ENCODE measurements at places on chromosomes 5 and 9.

GRCh38 chr5:53515988-53516387 lies 35.6 kb downstream of the FST start:
- DNase-seq, result no peak

DNA sequence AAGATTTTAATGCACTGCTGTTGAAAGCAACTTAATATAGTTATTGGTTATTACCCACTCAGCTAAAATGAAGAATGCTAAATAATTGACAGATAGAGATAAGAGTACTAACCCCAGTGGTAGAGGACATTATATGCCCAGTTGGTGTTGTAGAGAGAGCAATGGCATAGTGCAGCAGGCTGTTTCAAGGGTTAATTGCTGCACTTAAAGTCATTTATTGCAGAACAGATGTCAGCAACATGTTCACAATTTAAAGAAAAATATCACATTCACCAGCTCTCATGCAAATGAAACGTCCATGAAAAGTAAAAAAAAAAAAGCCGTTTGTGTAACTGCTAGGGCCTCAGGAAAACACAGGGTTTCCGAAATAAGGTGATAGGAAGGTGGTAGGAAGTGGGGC lies 254.6 kb downstream of the MTRR start:
- DNase-seq, result no peak

- peak; percentile 44 for DNase-seq
These were observed 6.2 kb upstream of the CKS2 start for GRCh38 chr9:89304834-89305188.

DNA sequence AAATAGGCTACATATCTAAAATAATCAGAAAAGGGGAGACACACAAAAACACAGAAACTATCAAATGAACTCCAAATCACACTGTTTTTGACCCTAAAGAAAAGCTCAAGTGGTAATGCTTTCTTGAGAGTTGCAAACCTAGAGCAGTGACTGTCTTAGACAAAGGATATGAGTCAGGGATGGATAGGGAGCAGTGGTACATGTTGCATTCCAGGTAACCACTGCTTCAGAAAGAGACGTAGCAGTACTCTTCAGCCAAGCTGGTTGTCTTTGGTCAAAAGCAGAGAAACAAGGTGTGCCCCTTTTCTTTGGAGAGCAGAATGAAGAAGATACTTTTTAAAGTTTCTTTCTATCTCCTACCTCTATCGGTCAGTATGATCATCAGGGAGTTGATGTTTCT lies 1003.6 kb downstream of the CDH9 start:
- no peak for DNase-seq

GRCh38 chr5:118923295-118924005 lies 64.9 kb downstream of the DTWD2 start:
- DNase-seq, result no peak

- DNase-seq, result no peak
These were observed 1.2 kb downstream of the RPS14 start for GRCh38 chr5:150448334-150448733.

DNA sequence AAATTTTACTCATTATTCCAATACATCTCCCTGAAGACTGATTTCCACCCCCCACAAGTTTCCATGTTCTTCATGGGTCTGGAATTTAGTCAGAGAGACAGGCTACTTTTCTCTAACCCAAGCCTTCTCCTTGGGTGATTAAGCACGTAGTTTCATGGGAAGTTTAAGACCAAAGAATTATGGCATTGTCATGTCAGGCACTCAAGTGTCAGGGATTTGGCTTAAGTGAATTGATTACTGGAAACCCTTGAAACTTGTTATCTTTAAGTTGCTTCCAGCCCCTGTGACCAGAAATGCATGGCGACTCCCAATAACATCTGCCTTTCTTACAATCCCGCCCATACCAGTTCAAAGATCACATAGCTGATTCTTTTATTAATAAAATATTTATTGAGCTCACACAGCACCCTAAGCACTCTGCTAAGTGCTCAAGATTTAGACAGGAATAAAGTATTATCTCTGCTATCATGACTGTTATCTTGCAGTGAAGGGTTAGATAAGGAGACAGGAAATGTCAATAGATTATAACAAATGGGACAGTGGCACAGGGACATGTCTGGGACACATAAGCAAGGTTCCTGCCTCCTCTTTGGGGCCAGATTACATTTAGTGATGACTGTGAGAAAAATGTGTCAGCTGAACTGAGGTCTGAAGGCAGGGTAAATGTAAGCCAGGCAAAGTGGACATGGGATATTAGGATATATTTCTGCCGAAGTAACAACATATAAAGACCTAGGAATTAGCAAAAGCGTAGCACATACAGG lies 241.2 kb upstream of the TNC start:
- DNase-seq, result no peak

DNA sequence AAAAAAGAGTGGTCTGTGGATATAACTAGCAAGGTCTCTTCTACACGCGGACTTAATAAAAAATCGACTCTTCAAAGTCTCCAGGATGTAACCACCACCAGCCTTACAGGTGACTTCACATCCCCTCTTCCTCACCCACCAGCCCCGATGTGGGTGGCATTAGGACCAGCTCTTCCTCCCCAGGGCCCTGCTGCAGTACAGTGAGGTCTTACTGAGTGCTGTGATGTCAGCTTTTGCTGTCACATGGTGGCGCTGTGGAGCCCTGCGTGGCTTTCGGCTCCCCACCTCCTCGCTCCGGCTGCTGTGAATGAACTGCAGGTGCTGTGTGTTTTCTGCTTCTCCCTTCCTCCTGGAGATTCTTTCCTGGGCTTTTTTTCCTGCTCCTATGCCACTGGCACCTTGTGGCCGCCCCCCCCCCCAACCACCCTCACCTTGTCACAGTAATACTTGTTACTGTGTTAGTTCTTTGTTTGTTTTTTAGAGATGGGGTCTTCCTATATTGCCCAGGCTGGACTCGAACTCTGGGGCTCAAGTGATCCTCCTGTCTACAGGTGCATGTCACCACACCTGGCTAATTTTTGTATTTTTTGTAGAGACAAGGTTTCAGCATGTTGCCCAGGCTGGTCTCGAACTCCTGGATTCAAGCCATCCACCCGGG lies 15.8 kb upstream of the RAPGEF1 start:
- DNase-seq, result peak; percentile 85

DNA sequence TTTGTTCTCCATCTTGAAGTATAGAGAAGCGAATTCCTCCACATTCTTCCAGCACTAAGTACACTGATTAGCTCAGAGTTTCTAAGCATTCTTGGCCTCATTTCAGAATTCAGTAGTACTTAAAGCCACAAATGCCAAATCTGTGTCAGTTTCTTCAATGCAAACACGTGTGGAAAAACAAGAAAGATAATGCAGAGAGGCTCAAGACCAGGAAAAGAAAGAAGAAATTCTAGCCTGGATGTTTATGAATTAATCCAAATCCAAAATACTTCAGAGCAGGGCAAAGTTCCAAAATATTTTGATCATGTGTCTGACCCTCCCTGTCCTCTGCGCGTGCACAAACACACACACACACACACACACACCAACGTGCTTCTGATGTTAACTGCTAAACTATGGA lies 457.6 kb downstream of the SLCO4C1 start:
- no peak for DNase-seq

GRCh38 chr5:54525692-54526091 lies 8.1 kb downstream of the SNX18 start:
- no peak for DNase-seq

GRCh38 chr9:21970800-21971640 lies 23.2 kb downstream of the CDKN2A start:
- no peak for DNase-seq

DNA sequence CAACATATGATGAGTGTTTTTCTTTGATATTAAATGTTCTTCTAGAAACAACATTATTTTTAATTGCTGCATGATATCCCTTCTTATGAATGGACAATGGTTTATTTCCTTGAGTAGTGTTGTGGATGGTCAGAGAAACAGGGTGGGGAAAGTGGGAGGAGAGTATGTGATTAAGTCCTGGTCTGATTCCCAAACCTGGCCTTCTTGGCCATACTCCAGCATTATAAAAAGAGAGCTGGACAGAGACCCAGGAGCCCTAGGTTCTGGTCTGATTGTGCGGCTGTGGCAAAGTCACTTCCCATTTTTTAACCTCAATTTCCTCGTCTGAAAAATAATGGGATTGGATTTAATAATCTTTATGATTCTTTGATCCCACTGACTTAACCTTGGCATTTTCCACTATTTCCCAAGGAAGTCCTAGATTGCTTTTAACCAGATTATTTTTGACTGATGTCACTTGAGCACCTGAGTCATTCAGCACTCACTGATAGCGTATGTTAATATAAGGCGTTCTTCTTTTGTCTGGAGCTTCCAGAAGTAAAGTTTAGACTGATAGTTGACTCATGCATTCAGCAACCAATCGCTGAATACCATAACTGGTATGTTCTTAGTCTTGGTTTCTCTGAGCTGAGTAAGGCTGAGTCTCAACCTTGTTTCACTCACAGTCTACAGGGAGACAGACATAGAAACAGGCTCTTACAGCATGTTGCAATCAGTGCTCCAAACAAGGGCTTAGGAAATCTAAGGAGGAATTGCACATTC lies 26.2 kb downstream of the OSMR start:
- DNase-seq, result no peak

DNA sequence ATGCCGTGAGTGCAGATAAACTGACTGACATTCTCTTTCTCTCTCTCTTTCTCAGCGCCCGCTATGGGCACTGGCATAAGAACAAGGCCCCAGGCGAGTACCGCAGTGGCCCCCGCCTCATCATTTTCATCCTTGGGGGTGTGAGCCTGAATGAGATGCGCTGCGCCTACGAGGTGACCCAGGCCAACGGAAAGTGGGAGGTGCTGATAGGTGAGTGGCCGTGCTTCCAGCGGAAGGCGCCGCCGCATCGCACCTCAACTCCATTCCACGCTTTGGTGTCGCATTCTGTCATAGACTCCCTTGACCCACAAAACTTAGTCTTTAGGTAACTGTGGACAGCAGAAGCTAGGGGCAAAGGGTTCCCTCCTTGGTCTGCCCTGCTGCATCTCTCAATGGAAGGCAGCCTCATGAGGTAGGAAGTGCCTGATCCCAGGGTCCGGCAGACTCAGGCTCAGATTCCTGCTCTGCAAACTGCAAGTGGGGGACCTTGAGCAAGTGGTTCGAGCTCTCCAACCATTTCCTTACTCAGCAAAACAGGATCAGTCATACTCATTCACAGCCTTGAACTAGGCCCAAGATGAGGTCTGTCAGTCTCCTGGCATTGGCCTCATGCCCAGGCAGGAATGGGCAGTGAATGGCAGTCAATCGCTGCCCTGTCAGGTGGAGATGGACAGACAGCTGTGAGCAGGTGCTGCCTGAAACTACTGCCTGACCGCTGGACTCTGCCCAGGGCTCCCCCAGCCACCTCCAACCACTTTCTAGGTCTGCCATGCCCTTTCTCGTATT lies 24.2 kb upstream of the CFAP157 start:
- no peak for DNase-seq

DNA sequence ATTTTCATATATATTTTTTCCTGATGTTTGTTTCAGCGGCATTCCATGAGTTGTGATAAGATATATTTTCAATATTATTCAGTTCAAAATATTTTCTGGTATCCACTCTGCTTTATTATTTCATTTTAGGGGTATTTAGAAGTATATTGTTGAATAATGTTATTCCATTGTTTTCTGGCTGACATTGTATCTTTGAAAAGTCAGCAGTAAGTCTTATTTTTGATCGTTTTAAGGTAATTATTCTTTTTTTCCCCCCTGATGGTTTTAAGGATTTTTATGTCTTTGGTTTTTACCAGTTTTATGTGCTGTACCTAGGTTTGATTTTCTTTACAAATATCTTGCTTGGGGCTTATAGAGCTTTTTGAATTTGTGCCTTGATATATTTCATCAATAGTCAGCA lies 6.6 kb upstream of the GLRA1 start:
- no peak for DNase-seq

- no peak for DNase-seq
These were observed 31.9 kb upstream of the SPDL1 start for GRCh38 chr5:169551696-169552095.

GRCh38 chr9:106228861-106229260 lies 534.5 kb downstream of the TMEM38B start:
- no peak for DNase-seq

DNA sequence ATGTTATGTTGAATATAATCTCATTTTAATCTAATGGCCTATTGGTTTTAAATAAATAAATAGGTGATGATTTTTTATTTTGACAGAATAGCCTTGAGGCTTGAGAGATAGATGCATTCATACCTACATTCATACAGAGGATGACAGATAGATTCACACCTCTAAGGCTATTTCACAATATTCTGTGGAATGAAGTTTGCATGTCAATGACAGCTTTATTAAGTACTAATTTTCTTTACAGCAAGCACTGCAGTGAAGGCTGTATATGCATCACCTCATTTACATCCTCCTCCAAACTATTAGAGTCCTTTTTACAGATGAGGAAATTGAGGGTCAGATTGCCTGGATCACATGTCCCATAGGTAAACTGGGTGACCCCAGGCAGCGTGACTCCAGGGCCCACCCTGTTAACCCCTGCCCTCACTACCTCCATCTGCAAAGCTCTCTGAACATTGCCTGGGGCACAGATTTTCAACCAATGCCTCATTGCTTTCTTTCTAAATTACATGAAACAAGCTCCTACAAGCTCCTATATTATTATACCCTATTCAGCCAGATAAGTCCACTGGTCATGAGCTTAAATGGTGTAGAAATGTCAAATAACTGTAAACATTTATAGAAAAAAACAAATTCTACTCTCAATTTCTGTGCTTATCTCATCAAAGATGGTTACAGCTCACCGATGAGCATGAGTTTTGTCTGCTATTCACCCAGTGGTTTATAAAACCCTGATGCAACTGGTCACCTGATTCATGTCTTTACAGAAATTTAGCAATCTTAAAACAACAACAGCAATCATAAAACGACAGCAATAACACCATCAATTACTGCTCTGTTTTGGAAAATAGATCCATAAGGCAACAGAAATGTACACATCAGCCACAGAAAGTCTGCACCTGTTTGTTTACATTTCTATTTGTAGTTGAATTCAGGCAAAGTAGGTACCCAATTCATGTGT lies 338.0 kb downstream of the NSG2 start:
- DNase-seq, result no peak

DNA sequence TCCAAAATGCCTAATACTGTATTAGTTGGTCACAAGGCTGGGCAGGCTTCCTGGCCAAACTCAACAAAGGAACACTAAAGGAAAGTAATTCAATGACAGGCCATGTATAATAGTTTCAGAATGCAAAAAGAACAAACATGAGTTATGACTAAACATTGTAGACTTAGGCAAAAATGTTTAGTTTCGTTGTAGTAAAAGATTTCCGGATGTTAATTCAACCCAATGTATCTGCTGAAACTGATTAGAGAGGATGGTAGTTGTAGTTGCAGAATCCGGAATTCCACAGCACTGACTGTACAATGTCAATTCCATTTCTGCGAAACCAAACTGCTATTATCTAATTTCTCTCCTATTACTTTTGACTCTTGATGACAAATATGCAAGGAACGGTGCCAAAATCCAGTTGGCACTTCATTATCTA lies 117.9 kb upstream of the FST start:
- DNase-seq, result no peak

GRCh38 chr9:77769246-77769645 lies 121.1 kb upstream of the GNA14 start:
- peak; percentile 85 for DNase-seq

DNA sequence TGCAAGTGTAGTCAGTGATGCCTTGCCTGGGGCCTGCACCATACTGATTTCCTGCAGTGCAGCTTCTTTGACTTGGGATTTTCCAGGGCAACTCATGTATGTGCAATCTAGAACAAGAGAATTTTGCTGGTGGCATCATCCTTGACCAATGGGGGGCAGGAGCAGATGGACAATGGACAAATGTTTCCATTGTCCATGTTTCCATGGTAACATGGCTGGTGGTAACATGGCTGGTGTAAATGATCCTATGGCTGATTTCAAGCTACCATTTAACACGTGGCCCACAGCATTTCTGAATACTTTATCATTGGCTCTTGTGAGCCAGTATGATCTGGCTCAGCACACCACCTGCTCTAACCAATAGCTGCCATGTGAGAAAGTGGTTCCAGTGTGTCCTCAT lies 130.1 kb upstream of the OSMR start:
- no peak for DNase-seq
